ENCODE measurements at places on chromosomes 3 and 15.

GRCh38 chr3:74053970-74054516, 429.3 kb upstream of the PDZRN3 start:
- H3K27me3 ChIP-seq = no peaks in the 10 kb centered on the region
- no peak overlapping the region for H3K4me3 ChIP-seq
- H3K4me1 ChIP-seq = no peaks in the 10 kb centered on the region
- H3K27ac ChIP-seq = no peak overlapping the region

DNA sequence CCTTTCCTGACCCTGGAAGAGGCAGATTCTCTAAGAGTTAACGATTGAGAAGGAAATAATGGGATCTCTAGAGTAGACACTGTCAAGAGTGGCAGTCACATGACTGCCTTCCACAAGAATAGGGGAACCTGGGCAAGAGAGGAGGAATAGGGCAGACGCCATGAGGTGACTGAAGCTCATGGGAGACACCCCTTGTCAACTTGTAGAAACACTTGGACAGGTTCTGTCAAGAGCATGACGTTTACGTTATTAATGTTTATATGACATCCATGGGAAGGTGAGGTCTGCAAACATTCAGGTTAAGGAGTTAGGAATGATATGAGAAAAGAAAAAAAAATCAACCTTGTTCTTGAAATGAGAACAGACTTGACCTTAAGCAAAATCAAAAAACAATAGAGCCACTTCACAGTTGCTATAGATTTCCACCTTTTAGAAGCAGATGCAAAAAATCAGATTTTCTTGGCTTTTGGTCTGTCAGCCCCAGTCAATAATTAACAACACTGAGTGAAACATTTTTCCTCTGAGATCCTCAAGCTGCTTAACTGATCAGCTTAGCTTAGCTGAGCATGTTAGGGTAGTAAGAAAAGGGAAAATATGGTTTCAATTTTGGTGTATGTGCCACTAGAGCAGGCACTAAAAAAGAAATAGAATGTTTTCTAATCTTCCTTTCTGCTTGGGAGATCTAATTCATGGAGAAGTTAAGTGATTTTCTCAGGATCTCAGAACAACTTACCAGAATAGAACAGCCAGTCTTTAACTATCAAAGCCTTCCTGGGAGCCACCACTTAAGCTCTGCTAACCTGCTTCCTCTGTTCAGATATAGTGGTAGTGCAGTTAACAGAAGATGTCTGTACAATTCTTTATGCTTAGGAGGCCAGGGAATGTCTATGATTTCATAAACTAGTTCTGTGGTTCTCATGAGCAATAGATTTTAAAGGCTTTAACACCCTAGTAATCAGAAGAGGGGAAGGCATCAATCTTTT, 116.9 kb downstream of the B3GALNT1 start:
- H3K4me1 ChIP-seq = no peaks in the 10 kb centered on the region
- H3K36me3 ChIP-seq = peaks cover 4% of the 10 kb centered on the region
- H3K27ac ChIP-seq = no peak overlapping the region
- DNase-seq = no peak

DNA sequence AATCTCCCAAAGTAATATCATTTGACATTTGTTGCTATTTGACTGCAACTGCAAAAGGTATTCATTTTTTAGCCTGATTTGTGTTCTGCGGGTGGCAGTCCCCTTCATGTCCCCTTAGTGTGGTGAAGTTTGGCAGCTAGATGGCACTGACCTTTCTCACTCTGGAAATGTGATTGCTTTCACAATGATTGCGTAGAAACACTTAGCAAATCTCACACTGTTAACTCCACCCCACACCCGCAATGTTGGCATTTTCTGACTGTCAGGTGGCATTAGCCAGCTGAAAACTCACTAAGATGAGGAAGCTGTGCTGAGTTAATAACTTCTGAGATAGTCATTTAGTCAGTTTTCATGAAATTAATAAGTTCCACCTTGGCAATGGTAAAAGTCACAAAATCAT, 76.9 kb downstream of the TRIM69 start:
- DNase-seq = peak; percentile 35
- no peak overlapping the region for H3K27ac ChIP-seq
- H3K4me3 ChIP-seq = peak overlapping the region; percentile 4
- peaks cover 5% of the 10 kb centered on the region for H3K4me1 ChIP-seq

GRCh38 chr3:79297245-79297960, 470.4 kb downstream of the ROBO1 start:
- H3K36me3 ChIP-seq = peaks cover 2% of the 10 kb centered on the region
- H3K27ac ChIP-seq = no peak overlapping the region
- no peak for DNase-seq
- H3K4me3 ChIP-seq = no peak overlapping the region
- H3K27me3 ChIP-seq = no peaks in the 10 kb centered on the region
- H3K4me1 ChIP-seq = no peaks in the 10 kb centered on the region

DNA sequence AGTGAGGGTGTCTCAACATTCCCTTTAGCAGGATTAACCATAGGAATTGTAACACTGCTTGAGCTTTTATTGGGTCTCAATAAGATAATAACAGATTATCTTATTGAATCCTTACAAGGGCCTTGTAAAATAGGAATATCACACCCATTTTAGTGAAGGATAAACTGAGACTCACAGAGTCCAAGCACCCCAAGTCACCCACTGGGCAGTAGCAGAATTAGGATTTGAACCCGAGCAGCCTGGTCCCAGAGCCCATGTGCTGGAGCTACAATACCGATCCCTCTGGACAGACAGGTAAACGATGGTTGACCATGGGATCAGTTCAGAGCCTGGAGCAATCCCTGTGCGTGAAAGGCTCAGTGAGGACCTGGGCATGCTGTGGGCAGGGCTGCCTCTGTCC, 56.3 kb upstream of the MRPS22 start:
- no peaks in the 10 kb centered on the region for H3K36me3 ChIP-seq
- H3K4me1 ChIP-seq = no peaks in the 10 kb centered on the region
- H3K27ac ChIP-seq = no peak overlapping the region

GRCh38 chr15:56491110-56491722, 26.3 kb upstream of the MNS1 start:
- peak; percentile 53 for DNase-seq
- H3K27me3 ChIP-seq = peaks cover 12% of the 10 kb centered on the region
- H3K4me1 ChIP-seq = no peaks in the 10 kb centered on the region
- H3K27ac ChIP-seq = no peak overlapping the region
- no peak overlapping the region for H3K4me3 ChIP-seq
- H3K36me3 ChIP-seq = no peaks in the 10 kb centered on the region

- H3K27me3 ChIP-seq = no peaks in the 10 kb centered on the region
- no peak overlapping the region for H3K27ac ChIP-seq
- no peak overlapping the region for H3K4me3 ChIP-seq
- H3K4me1 ChIP-seq = no peaks in the 10 kb centered on the region
- no peaks in the 10 kb centered on the region for H3K36me3 ChIP-seq
Measured at GRCh38 chr3:65723985-65724384, 314.7 kb downstream of the MAGI1 start.
